Fibroblast of villous mesenchyme (primary cell): ENCODE measurements at places on chromosomes 16 and 17.

GRCh38 chr17:1298606-1299005 lies 19.1 kb downstream of the TRARG1 start:
- no peak for DNase-seq

- DNase-seq: no peak
Observed at GRCh38 chr17:74839990-74840852, 19.5 kb downstream of the GRIN2C start.

- no peak for DNase-seq
Observed at GRCh38 chr16:52634104-52634503, 87.2 kb upstream of the TOX3 start.

- DNase-seq: peak; percentile 8
Observed at GRCh38 chr17:28412099-28412498, 6.1 kb upstream of the SLC46A1 start.

DNA sequence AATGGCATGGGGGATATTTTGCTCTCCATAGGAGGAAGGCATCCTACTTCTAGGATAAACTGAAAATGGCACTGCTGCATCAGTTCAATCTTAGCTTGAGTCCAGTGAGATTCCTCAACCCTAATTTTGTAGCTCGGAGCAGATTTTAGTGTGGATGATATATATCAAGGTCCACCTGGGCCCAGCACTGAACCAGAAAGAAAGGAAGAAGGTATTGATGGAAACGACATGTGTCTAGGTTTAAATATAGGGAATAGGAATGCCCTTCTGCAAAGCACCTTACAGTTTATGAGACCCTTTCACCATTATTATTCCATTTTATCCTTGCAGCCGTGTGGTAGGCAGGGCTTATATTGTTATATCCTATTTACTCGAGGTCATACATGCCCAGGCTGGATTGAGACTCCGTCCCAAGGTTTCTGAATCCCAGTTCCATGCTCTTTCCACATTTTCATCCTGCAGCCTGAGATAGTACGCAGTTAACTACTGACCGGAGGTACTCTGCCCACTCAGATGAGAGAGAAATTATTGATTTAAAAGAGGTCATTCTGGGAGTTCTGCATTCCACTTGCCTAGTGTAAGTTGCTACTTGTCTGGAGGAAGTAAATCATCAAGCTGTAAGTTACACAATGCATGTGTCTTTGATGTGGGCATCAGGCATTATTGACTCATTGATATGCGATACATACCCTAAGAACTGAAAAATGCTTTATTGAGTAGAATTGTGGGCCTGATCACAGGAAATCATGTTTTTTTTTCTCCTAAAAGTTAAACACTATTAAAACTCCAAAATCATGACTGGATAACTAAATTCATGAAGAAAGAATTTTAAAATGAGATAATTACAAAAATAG lies 10.1 kb downstream of the KRT39 start:
- peak; percentile 69 for DNase-seq
